ENCODE measurements at places on chromosomes 2 and 18.

DNA sequence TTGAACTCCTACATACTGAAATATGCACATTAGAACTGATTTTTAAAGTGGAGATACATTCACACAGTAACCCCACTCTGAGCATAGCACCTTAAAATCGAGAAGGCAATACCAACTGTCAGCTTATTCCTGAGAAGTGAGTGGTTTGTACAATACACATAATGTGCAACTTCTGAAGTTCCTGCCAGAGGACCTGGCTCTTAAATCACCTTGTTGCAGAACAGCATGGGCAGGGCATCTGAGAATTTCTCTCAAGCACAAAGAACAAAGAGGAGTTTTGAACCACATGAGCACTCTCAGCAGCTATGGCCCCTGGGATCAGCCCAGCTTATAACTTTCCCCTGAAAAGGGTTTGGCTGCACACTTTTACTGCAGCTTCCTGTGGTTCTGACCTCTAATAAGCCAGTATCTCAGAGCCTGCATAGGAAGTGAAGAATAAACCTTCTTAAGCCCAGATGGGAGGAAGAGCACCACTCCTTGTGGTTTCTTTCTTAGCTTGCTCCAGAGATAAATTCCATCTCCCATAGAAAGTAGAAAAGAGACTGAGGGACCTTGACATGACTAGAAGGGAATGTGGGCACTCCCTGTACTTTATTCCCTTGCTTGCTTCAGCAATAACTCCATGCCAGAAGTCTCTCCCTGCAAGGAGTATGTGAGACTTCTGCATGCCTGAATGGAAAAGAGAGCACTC, 862.3 kb downstream of the SUCLG1 start:
- no peak for DNase-seq

GRCh38 chr2:9336576-9337314, 86.6 kb downstream of the ITGB1BP1 start:
- DNase-seq, result peak; percentile 92

GRCh38 chr18:657311-658000, at the start of gene TYMS:
Gene TYMS, plus strand, starts transcription at chr18:657653. Its CDS starts 90 bp downstream, at chr18:657743.
- DNase-seq, result peak; percentile 86

DNA sequence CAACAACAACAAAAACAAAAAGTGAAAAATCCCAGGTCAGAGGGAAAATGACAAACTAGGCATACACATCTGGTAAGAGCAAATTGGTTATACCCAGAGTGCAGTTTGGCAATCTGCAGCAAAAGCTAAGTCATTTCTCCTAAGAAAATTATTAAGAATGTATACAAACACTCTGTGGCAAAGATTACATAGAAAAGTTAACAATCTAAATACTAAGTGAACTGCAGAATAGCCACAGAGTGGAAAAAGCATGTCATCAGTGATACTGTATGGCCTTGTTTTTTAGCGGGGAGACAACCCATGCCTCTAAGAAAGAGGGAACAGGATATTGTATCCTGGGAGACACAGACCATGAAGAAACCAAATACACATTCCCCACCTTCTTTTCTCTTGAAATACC, 136.0 kb upstream of the ITGB6 start:
- no peak for DNase-seq

- DNase-seq, result no peak
These were observed 41.7 kb downstream of the NLRC4 start for GRCh38 chr2:32222966-32223365.

DNA sequence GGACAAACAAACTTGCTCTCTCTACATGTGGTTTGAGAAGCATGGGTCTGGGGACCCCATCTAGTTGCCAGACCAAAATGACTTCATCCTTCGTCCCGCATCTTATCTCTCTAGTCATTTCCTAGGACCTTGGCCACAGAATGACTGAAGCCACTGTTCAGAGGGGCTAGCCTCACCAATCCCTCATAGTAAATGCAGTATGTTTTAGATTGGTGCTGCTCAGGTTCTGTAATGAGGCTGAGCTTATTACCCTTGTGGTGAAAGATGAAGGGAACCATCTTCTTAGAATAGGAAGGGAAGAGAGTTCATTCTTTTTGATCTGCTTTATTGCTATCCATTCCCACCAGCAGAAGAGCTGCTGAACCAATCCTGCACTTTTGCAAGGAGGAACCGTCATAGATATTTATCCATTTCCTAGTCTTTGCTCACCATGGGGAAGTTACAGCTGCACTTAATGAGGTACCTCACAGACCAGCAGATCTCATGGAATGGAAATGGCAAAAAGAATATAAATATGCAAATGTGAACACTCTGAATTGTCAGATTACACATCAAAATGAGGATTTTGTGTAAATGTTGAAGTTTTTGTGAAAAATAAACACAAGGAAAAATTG, 436.7 kb downstream of the LPIN1 start:
- no peak for DNase-seq

GRCh38 chr2:12712881-12713280, 3.9 kb upstream of the TRIB2 start:
- no peak for DNase-seq

- DNase-seq, result no peak
These were observed 109.5 kb upstream of the ITGB6 start for GRCh38 chr2:160309585-160309984.

DNA sequence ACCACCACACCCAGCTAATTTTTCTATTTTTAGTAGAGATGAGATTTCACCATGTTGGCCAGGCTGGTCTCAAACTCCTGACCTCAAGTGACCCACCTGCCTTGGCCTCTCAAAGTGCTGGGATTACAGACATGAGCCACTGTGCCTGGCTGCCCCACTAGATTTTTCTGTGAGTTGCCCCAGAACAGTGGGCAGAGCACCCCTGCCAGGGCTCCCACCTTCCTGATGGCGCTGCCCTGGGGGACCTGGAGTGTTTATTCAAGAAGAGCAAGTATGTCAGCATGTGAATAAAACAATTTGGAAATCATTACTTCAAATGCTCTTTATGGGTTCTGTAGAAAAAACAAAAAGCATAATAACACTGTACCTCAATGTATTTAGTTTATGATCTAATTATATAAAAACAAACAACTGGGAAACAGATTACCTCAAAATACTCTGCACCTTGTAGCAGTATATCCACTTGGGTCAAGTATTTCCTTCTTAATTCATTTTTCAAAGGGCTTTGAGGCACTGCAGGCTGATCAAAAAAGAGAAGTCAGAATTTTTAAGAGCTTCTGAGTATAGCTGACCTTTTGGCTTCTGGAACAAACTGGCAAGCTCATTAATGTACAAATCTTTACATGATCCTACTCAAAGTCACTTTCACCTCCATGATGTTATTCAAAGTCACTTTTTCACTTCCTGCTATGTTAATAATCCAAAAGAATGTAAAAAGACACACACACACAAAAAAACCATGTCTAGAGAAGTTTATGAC, 8.9 kb downstream of the HJURP start:
- no peak for DNase-seq

GRCh38 chr2:46297546-46298271, 502 bp downstream of the EPAS1 start:
- DNase-seq, result peak; percentile 91

- DNase-seq, result no peak
These were observed 416.0 kb upstream of the HS6ST1 start for GRCh38 chr2:128734521-128735295.

- DNase-seq, result no peak
These were observed 423.7 kb downstream of the TXNL1 start for GRCh38 chr18:56214706-56215105.

- no peak for DNase-seq
These were observed 115.3 kb upstream of the RIOK3 start for GRCh38 chr18:23337599-23338444.

DNA sequence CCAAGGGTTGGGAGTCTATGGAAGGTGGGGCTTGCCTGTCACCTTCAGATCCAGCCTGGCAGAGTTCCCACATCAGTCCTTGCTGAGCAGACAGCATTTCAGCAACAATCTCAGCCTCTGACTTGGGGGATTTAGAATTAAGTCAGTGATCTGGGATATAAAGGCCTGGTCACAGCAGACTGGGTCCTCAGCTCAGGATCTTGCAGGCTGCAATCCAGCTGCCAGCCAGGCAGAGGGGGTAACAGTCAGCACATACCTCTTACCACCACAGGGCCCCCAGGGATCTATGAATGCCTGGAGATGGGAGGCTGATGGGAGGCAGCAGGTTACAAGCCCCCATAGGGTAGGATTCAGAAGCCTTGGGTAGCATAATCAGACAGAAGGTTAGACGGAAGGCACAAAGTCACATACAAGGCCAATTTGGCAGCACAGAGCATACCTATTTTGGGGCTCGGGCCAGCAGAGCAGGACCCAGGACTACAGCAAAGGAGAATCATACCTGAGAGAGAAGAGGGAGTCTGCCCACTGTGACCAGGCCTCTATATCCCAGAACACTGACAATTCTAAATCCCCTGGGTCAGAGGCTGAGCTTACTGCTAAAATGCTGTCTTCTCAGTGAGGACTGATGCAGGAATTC, 163.5 kb downstream of the MTCL1 start:
- no peak for DNase-seq

DNA sequence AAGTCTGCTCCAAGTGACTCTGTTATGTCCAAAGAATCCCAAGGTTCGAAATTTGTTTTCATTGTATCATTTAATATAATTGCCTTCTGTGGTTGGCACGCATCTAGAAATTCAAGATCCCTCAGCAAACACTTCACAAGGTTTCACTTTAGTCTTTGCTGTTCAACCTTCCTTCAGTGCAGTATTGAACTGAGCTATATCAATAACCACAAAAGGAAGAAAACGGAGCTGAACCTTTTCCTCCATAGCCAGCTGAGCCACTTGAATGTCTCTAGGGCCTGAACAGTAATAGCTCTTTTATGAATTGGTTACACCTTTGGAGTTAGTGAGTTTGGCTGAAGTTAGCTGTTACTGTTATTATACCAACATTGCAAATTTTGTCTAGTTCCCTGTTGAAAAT, 357.7 kb upstream of the HNRNPA3 start:
- no peak for DNase-seq

- DNase-seq, result peak; percentile 30
These were observed 17.3 kb upstream of the FEZ2 start for GRCh38 chr2:36615222-36615621.

- peak; percentile 24 for DNase-seq
These were observed 193.5 kb upstream of the TCF4 start for GRCh38 chr18:55781481-55781957.

- DNase-seq, result no peak
These were observed 36.4 kb downstream of the NEDD4L start for GRCh38 chr18:58080451-58080850.

- peak; percentile 9 for DNase-seq
These were observed 40.1 kb upstream of the GRB14 start for GRCh38 chr2:164661349-164661748.

DNA sequence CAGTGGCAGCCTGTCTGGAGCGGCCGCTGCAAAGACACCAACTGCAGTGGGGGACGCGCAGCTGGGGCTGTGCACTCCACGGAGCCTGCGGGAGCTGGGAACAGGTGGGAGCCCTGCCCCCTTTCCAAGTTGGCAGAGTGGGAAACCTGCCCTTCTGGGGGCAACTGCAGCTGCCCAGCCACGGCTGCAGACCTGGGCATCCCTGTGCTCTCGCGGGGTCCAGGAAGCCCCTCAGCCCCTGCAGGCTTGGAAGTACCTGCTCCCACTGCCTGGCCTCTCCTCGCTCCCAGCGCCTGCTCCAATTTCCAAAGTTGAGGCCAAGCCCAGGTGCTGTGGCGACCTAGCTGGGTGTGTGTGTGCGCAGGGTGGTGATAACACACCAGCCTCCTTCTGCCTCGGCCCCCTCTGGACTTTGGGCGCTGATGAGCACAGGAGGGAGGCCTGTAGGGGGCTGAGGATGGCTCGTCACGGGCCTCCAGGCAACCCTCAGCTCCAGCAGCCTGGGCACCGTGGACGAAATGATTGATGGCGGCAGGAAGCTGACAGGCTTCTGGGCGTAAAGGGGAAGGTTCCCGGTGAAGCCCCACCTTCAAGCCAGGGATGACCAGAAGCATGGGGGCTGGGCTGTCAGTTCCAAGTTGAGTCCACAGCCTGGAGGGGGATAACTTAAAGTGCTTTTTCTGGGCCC, 76.9 kb downstream of the PTPN4 start:
- no peak for DNase-seq

DNA sequence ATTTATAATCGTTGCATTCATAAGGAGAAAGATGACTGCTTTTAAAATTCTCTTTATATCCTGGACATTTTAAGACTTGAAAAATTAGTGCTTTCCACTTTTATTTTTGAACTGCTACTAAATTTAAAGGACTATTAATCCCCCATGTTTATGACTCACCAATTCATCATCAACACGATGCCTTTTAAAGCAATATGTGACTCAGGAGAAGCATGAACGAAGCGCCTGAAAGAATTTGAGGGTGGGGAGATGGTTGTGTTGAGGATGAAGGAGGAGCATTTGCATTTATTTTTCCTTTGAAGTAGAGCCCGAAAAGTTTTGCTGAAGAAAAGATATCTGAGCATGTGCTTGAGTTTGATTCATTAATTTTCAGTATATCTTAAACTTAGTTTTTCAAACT, 192.2 kb upstream of the LRRTM1 start:
- DNase-seq, result peak; percentile 75

DNA sequence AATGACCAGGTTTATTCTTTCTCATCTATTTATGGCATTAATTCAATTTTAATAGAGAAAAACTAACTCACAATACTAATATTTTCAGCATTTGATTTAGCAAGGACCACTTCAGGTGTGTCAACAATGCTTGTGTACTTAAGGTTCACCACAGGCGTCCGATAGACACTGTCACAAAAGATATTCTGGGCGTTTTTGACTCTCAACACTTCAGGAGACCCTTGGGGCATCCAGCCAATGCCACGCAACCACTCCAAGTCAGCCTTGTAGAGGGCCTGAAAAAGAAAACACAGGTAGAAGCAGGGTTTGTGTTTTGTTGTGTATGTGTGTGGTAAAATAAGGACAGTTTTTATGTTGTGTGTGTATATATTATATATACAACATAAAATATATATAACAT, 158.2 kb downstream of the NEB start:
- DNase-seq, result no peak

GRCh38 chr2:20608666-20609348, 42.1 kb downstream of the HS1BP3 start:
- DNase-seq, result no peak

DNA sequence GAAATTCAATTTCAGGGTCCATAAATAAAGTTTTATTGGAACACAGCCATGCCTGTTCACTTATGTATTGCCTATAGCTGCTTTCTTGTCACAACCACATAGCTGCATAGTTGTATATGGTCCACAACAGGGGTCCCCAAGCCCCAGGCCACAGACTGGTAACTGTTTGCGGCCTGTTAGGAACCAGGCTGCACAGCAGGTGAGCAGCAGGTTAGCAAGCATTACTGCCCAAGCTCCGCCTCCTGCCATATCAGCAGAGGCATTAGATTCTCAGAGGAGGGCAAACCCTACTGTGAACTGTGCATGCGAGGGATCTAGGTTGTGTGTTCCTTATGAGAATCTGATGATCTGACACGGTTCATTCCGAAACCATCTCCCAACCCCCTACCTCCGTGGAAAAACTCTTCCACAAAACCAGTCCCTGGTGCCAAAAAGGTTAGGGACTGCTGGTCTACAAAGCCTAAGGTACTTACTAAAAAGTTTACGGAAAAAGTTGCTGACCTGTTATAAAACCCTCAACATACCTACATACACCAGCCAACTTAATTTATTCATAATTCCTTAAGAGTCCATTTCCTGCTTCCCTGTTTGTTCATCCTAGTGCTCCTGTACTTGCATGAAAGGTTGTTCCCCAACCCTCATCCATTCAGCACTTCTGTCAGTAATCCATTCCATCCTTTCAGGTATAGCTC, 40.1 kb downstream of the NDUFAF7 start:
- no peak for DNase-seq

- DNase-seq, result no peak
These were observed 150.7 kb upstream of the CCDC68 start for GRCh38 chr18:55109818-55110414.
